ENCODE measurements at places on chromosomes 3 and 15.

GRCh38 chr3:56693750-56694149 lies 10.7 kb upstream of the TASOR start:
- no peak for DNase-seq

DNA sequence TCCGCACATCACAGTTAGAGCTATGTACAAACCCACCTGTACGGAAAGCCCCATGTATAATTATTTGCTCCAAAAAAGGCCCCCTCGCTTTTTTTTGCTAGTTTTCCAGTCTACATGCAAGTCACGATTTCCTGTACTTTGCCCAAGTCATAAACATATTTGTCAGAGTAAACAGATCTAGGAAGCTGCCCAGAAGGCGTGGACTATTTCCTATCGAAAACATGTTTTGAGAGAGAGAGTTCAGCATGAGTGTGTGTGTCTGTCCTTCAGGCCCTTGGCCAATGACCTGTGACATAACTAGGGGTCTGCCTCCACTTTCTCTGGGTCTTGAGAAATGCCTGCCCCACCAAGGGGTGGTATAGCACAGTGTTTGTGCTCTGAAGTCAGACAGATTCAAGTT lies 72.7 kb upstream of the HACD2 start:
- no peak for DNase-seq

GRCh38 chr15:65254758-65255157 lies 31.9 kb downstream of the PARP16 start:
- no peak for DNase-seq

GRCh38 chr15:34642247-34642646 lies 58.8 kb upstream of the GOLGA8B start:
- no peak for DNase-seq

GRCh38 chr3:123338620-123339061 lies 110.2 kb downstream of the ADCY5 start:
- DNase-seq = no peak

GRCh38 chr15:87764461-87765240 lies 491.9 kb downstream of the NTRK3 start:
- DNase-seq = no peak

DNA sequence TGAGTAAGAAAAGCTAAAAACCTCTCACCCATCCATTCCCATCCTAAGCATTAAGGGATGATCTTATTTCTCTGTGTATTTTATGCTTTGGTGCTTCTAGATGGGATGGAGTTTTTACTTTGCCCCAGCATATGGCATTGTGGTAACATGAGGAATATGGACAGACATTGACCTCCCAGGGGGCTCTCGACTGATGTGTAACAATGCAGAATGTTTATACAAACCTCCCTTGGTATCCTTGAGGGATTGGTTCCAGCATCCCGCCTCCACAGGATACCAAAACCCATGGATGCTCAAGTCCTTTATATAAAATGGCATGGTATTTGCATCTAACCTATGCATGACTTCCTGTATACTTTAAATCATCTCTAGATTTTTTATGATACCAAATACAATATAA lies 21.6 kb downstream of the PDIA5 start:
- DNase-seq = no peak

DNA sequence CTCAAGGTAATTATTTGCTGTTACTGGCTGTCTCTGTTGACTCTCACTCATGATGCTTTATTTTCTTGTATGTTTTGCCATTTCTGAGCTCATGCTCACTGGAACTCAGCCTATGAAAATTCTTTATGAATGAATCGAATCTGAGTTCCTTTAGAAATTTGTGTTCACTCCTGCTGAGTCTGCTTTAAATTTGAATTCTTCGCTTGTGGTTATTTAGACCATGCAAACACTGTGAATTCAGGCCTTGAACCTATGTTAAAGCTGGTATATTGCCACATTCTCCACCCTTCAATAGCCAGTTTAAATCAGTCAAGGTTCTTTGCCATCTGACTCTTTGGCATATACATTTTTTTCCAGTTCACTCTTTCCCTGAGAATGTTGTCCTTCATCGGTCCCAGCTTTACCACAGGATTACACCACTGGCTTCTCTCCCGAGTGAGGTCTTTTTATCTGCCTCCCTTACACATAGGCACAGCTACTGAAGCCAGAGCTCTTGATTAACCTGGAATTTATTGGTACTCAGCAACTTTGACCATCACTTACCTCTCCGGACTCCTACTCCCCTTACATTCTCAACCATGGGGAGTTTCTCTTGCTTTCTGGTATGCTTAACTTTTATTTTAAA lies 400.6 kb downstream of the VPS13C start:
- no peak for DNase-seq

- no peak for DNase-seq
Observed at GRCh38 chr15:57229051-57229450, 147.3 kb upstream of the CGNL1 start.

- no peak for DNase-seq
Observed at GRCh38 chr3:65961733-65962132, 77.0 kb downstream of the MAGI1 start.
